ENCODE measurements at places on chromosomes 11 and 22.

- DNase-seq: no peak
Observed at GRCh38 chr11:132531921-132532320, 1000.4 kb downstream of the OPCML start.

GRCh38 chr11:36403661-36404060 lies 106.4 kb downstream of the TRAF6 start:
- no peak for DNase-seq

- no peak for DNase-seq
Observed at GRCh38 chr11:3077189-3077836, 20.1 kb upstream of the CARS1 start.

GRCh38 chr11:107824668-107825369 lies 33.8 kb downstream of the SLC35F2 start:
- DNase-seq: no peak

- DNase-seq: no peak
Observed at GRCh38 chr22:25497181-25497641, 67.3 kb upstream of the GRK3 start.

DNA sequence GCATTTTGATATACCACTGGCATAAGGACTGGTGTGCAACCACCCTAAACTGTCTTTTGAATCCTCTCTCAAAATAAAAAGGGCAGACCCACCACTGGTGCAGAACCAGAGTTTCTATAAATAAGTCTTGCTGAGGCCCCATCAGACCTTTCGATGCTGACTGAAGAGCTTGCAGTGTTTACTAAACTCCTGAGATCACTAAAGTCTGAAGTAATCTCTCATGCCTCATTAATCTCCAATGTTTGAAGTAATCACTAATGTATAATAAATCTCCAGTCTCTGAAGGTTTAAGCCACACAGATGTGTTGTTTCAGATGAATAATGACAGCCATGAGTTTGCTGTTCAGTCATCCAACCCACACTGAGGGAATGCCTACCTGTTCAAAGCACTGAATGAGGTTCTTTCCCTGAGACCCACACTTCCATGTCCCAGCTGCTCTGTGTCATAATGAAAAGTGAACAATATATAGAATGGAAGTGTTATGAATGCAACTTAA lies 50.6 kb upstream of the DEUP1 start:
- no peak for DNase-seq

DNA sequence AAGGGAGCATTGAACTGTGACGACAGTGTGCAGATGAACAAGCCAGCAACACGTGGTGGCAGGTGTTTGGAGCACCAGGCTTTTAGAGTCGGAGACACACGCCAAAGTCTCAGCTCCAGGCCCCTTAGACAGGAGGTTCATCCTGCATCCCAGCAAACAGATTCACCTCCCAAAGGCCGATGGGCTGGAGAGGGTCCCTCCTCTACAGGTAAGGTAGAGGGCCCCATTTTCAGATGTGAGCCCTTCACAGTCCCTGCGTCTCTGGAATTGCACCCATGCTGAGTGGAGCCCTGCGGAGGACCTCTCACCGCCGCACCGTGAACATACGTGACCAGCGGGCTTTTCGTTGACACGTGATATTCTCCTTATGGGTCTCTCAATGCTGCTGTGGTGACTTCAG lies 109.0 kb upstream of the B3GAT1 start:
- DNase-seq: no peak

GRCh38 chr11:65440831-65441499 lies 18.4 kb downstream of the NEAT1 start:
- no peak for DNase-seq

GRCh38 chr11:2521733-2522630 lies 77.2 kb downstream of the KCNQ1 start:
- no peak for DNase-seq

- DNase-seq: no peak
Observed at GRCh38 chr11:131999084-131999483, 628.7 kb downstream of the NTM start.

DNA sequence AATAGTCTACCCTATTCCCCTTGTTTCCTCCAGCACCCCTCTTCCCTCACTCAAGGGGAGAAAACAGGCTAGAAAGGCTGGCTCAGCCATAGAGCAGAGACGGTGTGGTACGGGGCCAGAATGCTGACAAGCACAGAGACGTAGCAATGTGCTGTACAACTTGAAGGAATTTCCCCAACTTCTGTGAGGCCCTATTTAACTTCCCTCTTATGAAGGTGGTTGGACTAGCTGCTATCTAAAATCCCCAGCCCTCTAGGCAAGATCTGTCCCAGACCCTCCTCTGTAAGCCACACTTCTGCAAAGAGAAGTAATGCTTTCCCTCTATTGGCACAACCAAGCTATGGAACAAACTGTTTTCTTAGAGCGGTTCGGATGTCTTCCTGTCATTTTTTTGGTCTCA lies 37.8 kb downstream of the PLEKHA7 start:
- no peak for DNase-seq

GRCh38 chr22:45688600-45689080 lies 17.0 kb downstream of the ATXN10 start:
- no peak for DNase-seq

DNA sequence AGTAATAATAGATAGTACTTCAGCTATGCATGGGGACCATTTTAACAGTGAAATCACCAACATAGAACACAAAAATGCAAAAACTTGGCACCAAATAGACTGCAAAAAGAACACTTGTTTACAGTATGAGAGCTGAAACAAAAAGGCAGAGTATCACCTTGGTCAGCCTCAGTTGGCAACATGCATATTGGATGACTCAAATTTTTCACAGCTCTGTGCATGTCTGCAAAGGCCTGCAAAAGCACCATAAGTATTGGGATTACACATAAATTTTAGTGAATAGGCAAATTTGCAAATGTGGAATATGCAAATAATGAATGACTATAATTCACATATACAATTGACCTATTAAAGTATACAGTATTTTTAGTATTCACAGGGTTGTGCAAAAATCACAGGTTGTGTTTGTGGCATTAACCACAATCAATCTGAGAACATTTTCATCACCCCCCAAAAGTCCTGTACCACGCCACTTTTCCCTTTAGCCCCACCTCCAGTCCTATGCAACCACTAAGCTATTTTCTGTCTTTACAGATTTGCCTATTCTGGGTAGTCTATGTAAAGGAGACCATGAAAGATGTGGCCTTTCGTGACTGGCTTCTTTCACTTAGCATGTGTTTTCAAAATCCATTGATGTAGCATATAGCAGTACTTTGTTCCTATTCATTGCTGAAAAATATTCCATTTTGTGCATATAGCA lies 47.2 kb downstream of the CCDC15 start:
- no peak for DNase-seq

DNA sequence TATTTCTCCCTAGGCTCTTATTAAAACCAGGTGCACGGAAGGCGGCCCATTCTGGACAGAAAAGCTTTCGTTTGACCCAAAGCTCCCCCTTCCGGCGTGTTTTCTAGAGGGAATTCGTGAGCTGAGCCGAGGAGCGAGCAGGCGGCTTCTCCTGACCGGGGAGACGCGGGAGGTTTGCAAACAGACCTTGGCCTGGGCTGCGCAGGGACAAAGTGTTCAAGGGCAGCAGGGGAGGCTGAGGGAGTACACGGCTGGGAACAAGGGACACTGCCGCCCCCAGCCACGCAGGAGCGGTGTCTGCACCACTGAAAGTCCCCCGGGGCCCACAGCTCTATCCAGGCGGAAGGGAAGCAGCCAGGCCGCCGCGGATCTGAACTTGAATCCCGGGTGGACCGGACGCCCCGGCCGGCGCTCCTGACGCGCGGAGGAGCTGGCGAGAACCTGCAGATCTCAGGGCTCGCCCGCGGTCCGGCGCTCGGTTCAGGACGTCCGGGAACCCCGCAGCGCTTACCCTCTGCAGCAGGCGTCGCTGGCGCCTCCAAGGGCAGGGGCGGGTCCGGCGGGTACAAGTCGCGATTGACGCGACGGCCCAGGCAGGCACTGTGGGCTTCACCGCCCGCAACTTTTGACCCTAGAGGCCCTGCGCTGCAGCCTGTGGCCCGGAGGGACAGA lies 101.9 kb downstream of the WT1 start:
- DNase-seq: peak; percentile 26

- DNase-seq: no peak
Observed at GRCh38 chr11:69644071-69644961, 3.4 kb downstream of the CCND1 start.

DNA sequence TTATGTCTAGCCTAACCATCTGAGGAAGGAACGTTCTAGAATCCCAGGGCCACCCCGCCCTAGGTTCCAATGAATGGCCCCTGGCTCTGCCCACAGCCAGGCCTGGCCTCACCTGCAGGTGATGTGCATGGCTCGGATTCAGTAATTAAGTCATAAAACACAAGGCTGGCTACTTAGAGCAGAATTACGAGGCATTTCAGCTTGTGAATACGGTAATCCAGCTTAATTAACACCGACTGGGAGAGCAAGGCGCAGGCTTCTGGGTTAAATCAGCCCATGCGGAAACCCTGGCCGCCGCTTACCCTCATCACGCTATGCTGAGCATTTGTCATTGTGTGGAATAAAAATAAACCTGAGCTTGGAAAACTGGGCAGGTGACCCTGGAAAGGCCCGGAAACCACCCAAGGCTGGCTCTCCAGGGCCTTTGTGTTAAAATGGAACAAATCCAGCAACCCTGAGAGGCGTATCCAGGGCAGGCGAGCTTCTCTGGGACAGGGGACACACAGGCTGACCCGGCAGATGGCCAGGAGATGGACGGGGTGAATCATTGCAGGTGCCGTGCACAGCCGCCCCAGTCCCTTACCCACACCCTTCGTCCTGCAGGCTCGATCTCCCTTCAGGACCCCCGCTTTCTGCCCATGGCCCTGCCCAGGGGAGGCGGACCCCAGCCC lies 220.2 kb downstream of the CTTN start:
- DNase-seq: no peak

DNA sequence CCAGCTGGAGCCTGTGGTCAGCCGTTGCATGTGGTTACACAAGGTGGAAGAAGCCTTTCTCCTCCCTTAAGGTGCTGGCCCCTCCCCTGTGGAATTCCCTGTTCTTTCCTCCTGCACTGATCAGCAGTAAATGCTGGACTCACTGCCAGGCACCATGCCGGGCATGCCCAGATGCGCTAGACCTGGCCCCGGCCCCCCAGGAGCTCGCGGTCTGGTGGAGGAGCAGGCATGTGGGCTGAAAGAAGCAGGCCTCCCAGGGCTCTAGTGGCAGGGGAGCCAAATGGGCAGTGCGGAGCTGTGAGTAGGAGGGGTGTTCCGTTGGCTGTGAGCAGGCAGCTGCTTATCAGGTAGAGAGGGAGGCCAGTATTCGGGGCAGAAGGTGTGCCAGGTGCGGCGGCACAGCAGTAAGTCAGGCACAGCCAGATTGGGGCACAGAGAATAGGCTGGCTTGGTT lies 10.2 kb downstream of the DGKZ start:
- DNase-seq: no peak

DNA sequence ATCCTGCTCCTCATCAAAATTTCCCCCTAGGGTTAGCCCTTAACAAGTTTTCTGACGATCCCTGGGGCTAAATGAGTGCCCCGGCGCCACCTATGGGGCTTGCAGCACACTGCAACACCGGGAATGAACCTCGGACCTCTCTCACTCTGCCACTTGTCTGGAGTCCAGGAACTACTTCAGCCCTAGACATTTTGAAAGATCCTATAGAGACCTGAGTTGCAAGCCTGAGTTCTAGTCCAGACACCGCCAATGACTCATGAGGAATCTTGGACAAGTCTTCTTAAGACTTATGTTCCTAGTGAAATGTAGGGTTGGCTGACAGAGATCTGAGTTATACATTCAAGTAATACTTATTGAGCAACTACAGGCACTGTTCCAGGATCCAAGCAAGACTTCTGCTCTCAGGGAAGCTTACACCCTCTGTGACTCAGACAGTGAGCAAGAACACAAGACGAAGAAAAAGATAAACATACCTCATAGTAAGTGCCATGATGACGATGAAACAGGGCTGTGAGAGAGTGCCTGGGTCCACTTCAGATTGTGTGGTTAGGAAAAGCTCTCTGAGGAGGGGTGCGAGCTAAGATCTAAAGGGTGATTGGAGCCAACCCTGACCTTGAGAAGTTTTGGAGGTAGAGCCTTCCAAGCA lies 10.2 kb upstream of the STK33 start:
- DNase-seq: no peak

DNA sequence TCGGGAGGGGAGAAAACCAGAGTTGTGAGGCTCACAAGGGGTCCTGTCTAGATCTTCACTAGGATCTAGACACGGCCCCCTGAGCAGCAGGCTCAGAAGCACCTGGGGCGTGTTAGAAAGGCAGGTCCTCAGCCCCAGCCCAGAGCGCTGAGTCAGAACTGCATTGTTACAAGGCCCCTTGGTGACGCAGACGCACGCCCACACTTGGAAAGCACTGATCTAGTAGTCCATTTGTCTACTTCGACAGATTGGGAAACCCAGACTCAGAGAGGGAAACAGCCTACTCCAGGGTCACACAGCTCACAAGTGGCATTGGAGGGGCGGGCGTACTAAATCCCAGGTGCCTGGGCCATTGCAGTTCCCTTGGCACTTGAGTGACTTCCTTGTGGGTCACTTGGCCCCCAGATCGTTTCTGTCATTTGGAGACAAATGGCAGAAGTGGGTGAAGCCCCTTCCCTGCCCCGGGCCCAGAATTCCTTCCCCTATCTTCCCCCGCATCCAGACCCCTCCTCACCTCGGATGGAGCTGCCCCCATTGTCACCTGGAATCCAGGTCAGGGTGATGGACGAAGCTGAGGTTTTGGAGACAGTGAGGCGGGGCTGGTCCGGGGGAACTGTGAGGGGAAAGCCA lies 110.8 kb downstream of the CEP164 start:
- DNase-seq: peak; percentile 61

DNA sequence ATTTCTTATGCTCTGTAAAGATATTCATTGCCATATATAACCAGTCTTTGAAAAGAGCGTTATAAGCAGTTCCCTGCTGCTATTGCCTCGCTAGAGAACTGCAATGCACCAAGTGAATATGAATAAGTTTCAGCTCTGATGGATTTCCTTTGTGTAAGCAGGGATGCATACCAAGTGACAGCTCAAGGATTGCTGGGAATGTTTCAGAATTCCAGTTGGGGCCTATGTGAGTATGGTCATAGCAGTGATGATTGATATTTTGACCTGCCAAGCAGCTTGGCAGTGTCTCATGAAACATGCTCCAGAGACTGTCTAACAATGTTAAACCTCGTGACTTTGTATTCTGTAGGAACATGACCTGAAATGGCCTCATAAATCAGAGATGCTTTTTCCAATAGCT lies 312.6 kb downstream of the C11orf87 start:
- no peak for DNase-seq

DNA sequence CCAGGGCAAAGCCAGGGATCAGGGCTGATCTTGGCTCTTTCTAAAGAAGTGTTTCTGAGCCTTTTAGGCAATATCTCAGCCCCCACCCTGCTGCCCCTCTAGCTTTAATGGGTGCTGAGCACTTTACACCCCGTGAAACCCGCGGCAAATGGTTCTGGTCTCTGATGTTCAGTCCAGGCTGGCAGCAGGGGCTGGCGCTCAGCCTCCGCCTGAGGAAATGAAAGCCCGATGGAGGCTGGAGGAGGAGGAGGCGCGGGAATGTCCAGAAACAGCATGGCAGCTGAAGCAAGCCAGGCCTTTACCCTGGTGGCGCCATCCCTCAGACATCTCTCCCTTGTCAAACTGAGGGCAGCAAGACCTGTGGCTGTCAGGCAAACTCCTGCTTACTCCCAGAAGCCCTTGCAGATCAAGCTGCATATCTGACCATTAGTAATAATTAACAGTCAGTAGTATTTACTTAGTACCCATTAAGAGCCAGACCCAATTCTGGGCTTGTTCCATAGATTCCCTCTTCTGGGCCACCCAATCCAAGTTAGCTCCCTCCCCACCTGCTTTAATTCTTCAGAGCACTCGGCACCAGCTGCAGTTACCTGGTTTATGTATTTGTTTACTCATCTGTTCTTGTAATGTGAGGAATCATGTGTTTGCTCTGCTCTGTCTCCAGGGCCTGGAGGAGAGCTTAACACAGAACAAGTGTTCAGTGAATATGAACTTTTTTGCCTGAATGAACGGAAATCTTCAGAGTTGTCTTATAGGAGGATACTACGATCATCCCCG lies 15.0 kb upstream of the ALX4 start:
- DNase-seq: no peak

Measured in stimulated activated CD4-positive, alpha-beta T cell treated with anti-CD3 and anti-CD28 coated beads, Interleukin-4, amount 100 ng/mL, for 48 hours (primary cell).